Mesendoderm (in vitro differentiated cells): ENCODE measurements at places on chromosomes 11 and 22.
A peak's percentile ranks its signal among the peaks of the same experiment; 100 is the strongest.

DNA sequence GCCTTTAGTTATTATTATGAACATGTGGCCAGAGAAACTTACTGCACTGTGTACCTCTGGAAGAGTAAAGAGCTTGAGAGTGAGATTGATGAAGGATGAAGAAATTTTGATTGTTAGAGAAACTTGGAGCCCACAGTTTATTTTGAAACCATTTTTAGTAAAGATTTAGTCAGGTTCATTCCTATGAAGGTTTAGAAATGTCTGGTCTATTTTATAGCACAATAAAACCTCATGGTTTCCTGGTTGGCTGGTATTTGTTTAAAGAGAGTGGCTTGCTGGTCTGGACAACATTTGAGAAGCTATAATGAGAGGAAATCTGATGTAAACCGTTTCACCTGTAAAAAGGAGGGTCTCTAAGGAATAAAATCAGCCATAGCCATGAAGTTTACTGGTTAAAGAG, 8.8 kb upstream of the PDE3B start:
- DNase-seq = no peak

- DNase-seq = no peak
These were observed 532.3 kb downstream of the DLG2 start for GRCh38 chr11:85094795-85095194.

DNA sequence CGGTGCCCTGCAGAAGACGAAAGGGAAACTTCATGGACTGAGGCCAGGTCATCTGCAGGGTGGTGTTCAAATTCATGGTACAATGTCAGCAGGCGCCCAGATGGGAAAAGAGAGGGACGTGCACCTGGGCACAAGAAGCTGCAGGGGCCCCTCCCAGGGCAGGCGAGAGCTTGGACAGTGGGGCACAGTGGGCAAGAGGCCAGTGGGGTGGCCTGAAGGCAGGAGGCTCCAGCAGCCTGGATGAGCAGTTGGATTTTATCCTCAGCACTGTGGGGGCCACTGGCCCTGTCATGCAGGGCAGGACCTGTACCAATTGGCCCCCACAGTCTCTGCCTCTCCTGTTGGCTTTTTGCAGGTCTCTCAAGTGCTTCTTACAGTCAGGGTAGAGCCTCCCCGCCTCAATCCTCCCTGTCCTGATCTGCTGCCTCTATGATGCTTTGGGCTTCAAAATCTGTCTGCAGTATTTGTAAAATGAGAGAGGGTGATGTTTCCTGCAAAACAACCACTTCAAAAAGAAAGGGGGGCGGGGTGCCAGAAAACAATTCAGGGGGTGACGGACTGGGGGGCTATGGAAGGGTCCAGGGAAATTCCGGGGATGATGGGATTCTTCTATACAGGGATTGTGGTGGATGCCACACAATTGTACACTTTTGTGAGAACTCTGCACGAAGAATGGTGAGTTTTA, 1.7 kb upstream of the BID start:
- DNase-seq = no peak

GRCh38 chr22:24440270-24440717, 12.9 kb downstream of the ADORA2A start:
- no peak for DNase-seq

GRCh38 chr22:17845327-17845726, 71.1 kb upstream of the BID start:
- no peak for DNase-seq

GRCh38 chr11:86990515-86990914, 35.3 kb upstream of the FZD4 start:
- peak; percentile 95 for DNase-seq
